ENCODE measurements at places on chromosomes 4 and X.

DNA sequence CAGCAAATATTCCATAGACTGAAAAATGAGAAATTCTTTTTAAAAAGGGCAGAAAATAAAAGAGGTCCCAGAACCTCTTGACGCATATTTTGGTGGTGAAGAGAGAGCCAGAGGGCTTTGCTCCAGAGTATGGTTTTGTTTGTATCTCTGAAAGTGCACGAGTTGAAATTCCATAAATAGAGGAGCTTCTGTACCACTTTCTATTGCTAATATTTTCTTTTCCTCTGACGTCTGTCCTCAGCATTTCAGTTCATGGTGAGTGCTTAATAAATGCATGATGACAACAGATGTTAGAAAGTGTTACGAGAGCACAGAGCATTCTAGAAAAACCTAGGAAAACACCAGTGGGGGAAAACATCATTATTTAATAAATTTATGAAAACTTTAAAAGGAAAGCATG, 145.6 kb downstream of the AMELX start:
- DNase-seq, result peak; percentile 75

- no peak for DNase-seq
Measured at GRCh38 chr4:33126002-33126401, 2405.8 kb downstream of the PCDH7 start.

GRCh38 chr4:69484011-69484410, 11.7 kb downstream of the UGT2B4 start:
- DNase-seq, result no peak

- DNase-seq, result no peak
Measured at GRCh38 chrX:108993909-108994308, 257.5 kb upstream of the IRS4 start.

DNA sequence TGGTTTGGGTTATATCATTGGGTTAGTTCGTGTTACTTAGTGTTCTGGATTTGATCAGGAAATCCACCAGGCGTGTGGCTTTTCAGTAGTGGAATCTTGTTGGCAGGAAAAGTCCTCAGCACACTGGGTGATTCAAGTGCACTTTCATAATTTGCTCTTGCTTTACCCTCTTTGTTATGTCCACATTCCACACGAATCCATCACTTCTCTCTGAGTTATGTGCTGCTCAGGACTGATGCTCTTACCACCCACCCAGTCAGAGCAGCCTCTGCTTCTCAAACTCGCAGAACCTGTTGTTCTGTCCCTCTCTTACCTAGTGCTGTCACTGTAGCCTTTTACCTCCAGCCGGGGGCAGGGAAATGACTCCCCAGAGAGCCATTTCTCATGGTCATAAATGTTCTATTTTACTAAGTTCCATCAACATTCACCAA, 37.2 kb upstream of the SCRG1 start:
- DNase-seq, result peak; percentile 93

- DNase-seq, result peak; percentile 21
Measured at GRCh38 chr4:183101956-183102480, 3.0 kb downstream of the WWC2 start.

- peak; percentile 15 for DNase-seq
Measured at GRCh38 chr4:40811956-40812355, 62.2 kb downstream of the NSUN7 start.

- no peak for DNase-seq
Measured at GRCh38 chr4:7744142-7744804, 195.4 kb downstream of the AFAP1 start.

DNA sequence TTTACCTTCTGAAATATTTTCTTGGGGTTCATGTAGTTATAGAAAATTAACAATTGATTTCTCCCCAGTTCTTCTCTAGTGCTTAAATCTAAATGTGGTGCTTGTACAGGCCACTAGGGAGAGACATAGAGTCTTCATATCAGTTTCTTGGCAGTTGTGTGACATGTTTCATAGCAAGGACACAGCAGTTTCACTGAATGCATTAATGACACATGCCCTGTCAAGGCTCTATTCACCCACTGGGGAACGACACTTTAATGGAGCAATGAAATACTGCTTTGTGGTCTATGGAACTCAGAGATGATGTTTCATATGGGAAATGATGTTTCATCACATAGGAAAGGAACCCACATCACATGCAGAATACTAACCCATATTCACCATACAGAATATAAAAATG, 2.8 kb downstream of the VEGFC start:
- peak; percentile 92 for DNase-seq

- no peak for DNase-seq
Measured at GRCh38 chr4:21410372-21410771, 538.2 kb downstream of the KCNIP4 start.

GRCh38 chrX:136158685-136159084, 11.4 kb downstream of the FHL1 start:
- DNase-seq, result no peak

DNA sequence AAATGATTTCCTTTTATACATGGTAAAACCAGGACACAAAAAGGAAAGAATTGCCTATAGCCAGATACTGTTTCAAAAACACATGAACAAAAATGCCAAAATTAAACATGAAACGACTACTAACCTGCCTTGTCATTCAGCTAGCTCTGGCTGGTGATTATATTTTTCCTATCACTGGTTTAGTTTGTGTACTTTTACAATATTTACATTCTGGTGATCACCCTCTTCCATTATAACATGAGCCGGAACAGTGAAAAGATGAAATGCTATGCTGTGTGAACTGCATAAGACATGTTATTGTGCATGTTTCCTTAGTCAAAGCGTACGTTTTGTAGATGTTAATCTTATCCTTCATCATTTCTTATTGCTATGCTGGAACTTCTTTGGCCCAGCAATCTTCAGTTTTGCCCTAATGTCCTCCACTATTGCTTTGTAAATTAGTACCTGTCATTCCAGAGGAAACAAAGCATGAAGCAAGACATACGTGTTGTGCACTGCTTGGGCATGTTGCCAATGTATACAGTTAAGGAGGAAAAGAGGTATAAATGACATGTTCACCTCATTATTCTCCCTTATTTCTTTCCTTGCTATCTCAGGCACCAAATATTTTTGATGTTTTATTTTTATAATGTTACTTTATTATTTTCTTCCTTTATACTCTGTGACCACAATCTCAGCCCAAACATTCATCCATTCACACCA, 386.3 kb downstream of the ARHGAP24 start:
- no peak for DNase-seq

DNA sequence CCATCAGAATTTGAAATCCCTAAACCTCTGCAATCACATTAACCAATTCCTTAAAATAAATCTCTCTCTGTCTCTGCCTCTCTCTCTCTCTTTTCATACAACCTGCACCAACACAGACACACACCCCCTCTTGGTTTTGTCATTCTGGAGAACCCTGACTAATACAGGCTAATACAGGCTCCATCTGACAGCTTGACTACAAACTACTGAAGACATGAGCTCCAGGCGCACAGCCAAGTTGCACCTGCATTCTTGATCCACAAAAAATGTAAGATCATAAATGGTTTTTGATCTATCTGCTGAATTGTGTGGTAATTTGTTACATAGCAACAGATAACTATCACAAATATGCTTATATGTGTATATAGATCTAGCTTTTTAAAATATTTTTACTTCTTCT, 2414.2 kb downstream of the PCDH7 start:
- DNase-seq, result no peak

GRCh38 chr4:89439533-89439932, 131.9 kb upstream of the GPRIN3 start:
- DNase-seq, result no peak

- peak; percentile 98 for DNase-seq
Measured at GRCh38 chr4:100738196-100739165, 220.7 kb upstream of the EMCN start.

- peak; percentile 73 for DNase-seq
Measured at GRCh38 chr4:7987148-7987989, 47.7 kb upstream of the AFAP1 start.

DNA sequence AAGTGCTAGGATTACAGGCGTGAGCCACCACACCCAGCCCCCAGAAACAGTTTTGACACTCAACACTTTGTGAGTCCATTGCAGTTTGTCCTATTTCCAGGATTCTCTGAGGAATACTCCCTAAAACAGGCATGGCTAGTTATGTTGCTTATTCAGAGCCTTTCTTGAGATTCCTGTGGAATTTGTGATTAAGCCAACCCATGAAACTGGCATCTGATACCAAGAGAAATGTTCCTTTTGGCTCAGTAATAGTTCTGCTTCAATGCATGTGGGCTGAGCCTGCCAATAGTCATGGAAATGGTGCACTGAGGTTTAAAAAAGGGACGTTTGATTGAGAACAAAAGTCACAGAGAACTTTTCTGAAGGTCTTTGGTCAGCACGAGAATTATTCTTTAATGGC, 241.7 kb downstream of the PPP1R2C start:
- DNase-seq, result no peak

GRCh38 chr4:46392421-46392820, 2.5 kb upstream of the GABRA2 start:
- DNase-seq, result peak; percentile 5

GRCh38 chr4:95231681-95232080, 317.1 kb downstream of the UNC5C start:
- no peak for DNase-seq

- no peak for DNase-seq
Measured at GRCh38 chrX:139864640-139865039, 68.2 kb downstream of the ATP11C start.

DNA sequence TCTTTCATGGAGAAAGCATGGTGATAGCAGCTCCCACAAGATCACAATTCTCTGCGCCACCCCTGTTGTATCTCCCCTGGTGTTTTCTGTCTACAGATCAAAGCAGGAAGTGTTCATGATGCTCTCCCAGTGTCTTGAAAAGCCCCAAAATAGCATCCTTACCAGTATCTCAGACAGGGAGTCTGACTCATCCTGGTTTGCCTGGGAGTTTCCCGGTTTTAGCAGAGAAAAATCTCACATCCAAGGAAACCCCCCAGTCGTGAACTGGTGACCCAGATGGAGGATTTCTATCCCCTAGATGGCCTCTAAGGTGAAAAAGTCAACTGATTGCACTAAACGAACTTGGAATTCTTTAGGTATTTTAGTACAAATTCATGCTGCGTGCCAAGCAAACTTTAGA, 64.3 kb upstream of the NR0B1 start:
- DNase-seq, result peak; percentile 3

GRCh38 chr4:4800646-4801408, 58.6 kb upstream of the MSX1 start:
- DNase-seq, result no peak

DNA sequence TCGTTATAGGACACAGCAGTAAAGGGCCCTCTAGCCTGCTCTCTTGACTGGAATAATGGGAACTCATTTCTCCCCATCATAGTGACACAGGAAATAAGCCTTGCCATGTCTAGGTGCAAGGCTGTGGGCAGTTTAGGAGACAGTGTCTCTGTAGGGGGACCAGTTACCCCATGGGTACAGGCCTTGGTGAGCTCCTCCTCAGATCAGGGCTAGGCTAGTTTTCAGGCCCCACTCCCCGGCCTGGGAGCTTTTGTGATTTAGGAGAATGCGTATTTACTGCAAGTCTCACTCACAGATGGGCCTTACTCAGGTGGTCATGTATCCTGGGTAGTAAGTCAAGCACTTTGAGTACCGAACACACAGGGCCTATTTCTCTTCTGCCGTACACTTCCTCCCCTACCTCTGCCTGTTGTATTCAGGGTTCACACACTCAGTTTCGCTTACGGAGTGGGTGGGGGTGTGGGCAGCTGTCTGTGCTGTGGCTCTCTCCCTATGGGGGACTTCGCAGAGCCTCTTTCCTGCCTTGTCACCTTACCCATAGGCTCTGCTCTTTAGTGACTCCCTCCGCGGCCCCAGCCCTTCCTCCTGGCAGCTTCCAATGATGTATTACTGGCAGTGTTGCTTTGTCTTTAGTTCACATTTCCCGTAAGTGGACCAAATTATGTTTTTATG, 34.2 kb downstream of the FAM193A start:
- DNase-seq, result no peak

DNA sequence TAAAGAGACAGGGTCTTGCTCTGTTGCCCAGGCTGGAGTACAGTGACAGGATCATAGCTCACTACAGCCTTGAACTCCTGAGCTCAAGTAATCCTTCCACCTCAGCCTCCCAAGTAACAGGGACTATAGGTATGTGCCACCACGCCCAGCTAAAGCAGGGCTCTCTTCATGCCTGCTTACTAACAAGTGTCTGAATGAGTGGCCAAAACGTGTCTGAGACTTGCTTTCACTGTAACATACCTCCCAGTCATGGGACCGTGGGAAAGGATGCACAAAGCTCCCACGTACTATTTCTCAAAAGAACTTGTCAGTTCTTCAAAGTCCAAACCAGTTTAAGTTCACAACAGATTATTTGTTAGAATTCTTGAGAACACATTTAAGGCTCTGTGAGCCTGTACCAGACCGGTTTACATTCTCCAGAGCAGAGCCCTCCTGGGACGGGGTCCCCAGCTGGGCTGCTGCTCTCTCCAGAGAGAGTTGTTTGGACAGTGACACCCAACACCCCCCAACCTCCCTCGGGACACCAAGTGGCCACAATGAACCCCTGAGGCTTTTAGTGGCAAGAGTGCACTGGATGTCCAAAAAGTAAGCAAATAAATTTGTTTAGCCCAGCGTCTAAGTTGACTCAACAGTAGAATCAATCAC, 24.1 kb downstream of the SH3KBP1 start:
- DNase-seq, result peak; percentile 42

GRCh38 chrX:79138658-79139241, 5.7 kb upstream of the GPR174 start:
- DNase-seq, result no peak

DNA sequence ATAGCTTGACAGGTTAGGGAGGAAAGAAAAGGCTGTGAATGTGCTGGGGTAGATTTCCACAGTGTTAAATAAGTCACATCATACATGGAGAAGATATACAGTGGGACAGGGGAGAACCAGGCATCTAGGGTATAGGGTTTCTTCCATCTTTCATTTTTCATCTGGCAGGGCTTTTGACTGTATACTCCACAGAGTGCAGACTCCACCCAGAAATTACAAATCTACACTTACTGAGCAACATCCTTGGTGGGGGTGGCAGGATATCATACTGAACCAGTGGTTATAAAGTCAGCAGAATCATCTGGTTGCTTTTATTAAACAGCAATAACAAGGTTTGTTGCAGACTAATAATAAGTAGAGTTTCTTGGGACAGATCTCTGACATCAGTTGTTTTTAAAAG, 154.2 kb downstream of the NPNT start:
- no peak for DNase-seq

- peak; percentile 54 for DNase-seq
Measured at GRCh38 chr4:55258152-55258865, 87.7 kb upstream of the SRD5A3 start.

GRCh38 chr4:78136109-78137081, 79.3 kb downstream of the FRAS1 start:
- peak; percentile 10 for DNase-seq

GRCh38 chrX:22538580-22538979, 265.9 kb downstream of the CBLL2 start:
- DNase-seq, result peak; percentile 3

All from fibroblast of mammary gland (primary cell).